ENCODE measurements at places on chromosomes 1 and 21.
A peak's percentile ranks its signal among the peaks of the same experiment; 100 is the strongest.

DNA sequence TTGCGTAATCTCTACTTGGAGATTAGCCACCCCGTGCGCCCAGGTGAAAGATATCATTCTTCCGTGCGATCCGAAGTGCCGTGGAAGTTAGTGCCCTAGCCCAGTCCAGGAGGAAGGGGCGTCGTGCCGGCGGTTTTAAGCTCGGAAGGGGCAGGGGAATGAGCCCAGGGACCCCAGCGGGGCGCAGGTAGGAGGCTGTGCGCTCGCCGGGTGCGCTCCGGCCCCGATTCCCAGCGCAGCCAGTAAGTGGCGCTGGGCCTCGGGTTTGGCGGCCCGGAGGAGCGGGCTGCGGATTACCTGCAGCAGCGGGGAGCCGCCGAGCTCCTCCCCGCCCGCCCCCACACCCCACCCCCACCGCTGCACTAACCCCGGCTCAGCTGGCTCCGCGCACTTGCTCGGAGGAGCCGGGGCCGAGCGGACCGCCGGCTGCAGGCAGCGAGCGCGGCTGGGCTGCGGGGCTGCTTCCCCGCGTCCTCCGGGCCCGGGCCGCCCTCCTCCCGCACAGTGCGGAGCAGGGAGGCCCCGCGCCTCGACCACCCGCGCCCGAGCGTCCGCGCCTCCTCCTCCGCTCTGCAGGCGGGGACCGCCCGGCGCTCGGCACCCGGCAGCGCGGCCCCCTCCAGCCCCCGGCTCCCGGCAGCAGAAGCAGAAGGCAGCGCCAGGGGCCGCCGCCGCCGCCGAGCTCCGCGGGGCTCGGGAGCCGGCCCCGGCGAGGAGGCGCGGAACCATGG, at the start of gene RYR2:
Gene RYR2 (plus strand): TSS at position 390 of the 731 bp plus-strand sequence. CDS start 338 bp downstream, at position 728.
- DNase-seq: peak; percentile 87

GRCh38 chr1:214372092-214372491, 91.1 kb downstream of the SMYD2 start:
- DNase-seq: no peak

DNA sequence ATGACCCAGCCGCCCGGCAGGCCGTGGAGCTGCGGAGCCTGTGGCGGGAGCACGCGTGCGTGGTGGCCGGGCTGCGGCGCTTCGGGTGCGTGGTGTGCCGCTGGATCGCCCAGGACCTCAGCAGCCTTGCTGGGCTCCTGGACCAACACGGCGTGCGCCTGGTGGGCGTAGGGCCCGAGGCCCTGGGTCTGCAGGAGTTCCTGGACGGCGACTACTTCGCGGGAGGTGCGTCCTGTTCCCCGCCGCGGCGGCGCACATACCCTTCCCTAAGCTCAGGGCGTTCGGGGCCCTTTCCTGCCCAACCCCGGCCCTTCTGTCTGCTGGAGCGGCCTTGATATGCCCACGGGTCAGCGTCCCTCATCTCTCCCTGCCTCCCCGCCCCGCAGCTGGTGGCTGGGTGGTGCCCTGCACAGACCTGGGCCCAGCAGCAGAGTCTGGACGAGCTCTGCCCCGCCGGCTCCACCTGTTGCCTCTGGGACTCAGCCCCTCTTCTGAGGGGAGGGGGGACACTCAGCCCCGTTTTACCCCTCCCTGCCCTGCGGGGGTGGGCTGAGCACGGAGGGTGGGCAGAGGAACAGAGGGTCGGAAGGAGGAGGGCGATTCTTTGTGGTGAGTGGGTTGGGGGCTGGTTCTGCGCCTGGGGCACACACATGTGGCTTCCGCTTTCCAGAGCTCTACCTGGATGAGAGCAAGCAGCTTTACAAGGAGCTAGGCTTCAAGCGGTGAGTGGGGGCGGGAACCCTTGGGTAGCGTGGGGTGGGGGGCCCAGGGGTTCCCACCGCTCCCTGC, 688 bp downstream of the PRXL2B start:
- no peak for DNase-seq

DNA sequence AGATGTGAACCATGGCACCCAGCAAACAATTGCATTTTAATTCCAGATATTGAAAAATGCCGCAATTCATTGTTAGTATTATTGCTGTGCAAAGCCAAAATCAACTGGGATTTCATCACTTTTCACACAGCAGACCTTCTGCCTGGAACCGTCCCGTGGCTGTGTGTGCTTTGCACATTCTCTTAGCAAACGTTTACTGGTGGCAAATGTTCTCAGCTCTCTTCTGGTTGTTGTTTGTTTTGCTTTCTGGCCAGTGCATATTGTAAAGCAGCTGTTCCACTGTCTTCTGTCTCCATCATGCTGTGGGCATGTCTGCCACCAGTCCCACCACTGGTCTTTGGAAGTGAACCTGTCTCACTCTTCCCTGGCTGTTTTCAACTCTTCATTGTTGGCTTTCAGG, 19.8 kb upstream of the TTLL10 start:
- no peak for DNase-seq

DNA sequence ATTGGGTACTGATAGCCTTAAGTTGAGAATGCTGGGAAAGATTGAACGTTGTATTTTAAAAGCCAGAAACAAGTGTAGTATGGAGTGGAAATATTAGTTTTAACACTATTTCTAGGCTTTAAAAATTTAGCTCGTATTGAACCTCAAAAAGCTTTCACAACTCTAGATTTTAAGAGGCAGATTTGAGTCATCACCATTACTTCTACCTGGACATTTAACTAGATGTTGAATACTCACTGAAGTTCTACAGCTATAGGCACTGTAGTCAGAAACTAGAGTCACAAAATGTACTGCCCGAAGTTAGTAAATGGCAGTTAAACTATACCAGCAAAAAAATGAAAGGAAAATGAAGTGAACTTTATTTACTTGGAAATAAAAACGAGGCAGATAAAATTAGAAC, 96.5 kb downstream of the NEK7 start:
- no peak for DNase-seq

All from islet precursor cell (in vitro differentiated cells).